ENCODE measurements at places on chromosomes 11 and 22.

GRCh38 chr22:37387793-37388192 lies 39.5 kb downstream of the ELFN2 start:
- no peak for DNase-seq

DNA sequence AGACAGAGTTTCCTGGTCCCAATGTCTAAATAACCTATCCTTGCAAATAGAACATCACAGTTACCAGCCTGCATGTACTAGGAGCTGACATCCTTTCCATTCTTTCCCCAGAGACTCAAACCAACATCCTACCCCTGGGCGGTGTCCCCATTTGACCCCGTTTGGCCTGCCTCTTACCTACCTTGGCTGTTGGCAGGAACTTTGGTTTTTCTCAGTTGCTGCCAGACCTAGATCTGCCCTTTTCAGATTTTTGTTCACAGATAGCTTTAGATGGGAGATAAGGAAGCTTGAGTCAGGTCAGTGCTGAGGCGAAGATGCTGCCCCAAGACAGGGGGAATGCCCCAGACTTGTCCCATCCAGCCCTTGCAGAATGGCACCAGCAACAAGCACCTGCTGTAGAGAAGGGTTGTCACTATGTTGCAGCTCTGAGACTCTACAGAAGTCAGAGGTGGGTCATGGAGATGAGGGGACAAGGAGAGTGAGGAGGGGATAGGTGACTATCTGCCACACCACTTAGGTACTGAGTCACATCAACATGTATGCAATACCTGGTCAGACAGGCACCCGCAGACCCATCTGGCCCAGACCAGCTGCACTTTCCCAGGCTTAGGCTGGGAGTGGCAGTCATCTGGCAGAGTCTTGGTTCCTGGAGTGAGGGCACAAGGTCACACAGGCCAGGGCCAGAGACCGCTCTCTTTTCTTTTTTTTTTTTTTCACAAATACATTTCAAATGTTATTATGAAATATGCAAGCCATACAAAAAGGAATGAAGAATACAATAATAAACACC lies 61.5 kb upstream of the POU2AF1 start:
- DNase-seq: no peak

DNA sequence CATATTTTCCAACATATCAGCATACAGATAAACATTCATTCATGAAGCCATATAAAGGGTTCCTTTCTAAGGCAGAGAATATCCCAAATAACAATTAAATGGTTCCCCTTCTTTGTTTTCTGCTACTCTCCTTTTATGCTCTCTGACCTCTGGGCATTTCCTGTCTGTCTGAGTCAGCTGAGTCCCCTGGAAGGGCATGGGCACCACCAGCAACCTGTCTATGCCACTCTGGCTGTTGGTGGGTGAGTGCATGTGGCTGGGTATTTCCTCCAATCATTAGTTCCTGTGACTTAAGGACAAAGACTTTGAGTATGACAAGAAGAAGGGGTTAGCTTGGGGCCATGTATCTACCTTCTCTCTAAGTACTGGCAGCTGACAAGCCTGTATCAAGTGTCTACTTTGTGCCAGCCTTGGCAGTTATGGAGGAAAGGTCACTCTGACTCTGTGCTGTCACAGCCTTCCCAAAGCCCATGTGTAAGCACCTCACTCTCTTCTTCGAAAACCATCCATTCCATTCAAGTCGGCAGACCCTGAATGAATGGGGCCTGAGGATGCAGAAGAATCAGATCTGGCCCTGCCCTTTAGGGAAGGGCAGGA lies 86.3 kb upstream of the PHOX2A start:
- no peak for DNase-seq

- no peak for DNase-seq
Observed at GRCh38 chr11:78587446-78587845, 12.8 kb upstream of the NARS2 start.

- DNase-seq: no peak
Observed at GRCh38 chr11:80096736-80097135, 655.9 kb upstream of the TENM4 start.

- peak; percentile 44 for DNase-seq
Observed at GRCh38 chr11:43825217-43825816, 55.3 kb upstream of the ALKBH3 start.

GRCh38 chr11:79417069-79417920 lies 23.5 kb downstream of the TENM4 start:
- no peak for DNase-seq

DNA sequence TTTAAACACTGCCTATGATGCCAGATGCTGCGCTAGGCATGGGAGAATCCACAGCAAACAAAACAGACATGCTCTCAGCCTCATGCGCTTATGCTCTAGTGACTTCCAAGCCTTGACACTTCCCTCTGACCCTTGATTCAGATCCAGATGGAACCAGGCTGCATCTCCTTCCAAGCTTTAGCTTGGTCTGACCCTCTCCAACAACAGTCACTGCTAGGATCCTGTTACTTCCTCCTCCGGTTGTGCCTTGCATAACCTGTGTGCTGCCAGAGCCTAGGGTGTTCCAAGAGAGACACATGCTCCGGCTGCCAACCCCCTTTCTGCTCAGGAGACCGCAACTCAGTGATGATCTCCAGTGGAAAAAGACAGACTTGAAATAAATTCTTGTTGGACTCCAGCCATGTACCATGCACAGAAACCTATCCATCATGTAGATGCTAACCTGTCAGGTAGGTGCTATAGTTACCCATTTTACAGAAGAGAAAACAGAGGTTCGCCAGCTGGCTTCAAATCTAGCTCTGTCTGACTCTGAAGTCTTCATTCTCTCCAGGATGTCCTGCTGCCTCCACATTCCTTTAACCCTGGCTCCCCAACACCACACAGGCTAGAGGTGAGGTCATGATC lies 136.3 kb upstream of the TEAD1 start:
- no peak for DNase-seq

DNA sequence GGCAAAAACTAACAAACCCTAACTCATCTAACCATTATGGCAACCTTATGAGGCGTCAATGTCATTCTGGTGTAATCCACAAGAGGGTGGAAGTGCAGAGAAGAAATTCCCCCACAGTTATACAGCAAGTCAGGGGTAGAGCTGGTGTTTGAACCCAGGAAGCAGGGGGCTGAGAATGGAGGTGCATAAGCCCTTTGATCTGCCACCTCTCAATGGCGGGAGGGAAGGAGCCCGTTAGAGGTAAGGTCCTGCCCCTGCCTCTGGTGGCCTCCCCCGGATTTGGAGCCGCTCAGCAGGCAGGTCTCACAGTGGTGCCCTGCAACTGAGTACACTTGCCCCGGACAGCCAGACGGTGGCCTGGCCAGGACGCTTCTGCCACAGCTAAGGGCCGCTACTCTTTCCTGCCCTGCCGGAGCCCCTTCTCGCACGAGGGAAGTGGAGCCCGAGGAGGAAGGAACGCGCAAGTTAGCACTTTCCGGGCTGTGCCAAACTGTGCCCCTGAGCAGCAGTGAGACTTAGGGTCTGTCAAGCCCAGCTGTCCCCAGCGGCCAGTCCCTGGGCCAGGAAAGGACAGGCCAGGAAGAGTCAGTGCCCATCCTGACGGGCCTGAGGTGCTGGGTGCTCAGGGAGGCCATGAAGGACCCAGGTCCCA lies 1.1 kb downstream of the FXYD2 start:
- no peak for DNase-seq
